Activated CD4-positive, CD25-positive, alpha-beta regulatory T cell (primary cell): ENCODE measurements at places on chromosomes 6 and 20.

DNA sequence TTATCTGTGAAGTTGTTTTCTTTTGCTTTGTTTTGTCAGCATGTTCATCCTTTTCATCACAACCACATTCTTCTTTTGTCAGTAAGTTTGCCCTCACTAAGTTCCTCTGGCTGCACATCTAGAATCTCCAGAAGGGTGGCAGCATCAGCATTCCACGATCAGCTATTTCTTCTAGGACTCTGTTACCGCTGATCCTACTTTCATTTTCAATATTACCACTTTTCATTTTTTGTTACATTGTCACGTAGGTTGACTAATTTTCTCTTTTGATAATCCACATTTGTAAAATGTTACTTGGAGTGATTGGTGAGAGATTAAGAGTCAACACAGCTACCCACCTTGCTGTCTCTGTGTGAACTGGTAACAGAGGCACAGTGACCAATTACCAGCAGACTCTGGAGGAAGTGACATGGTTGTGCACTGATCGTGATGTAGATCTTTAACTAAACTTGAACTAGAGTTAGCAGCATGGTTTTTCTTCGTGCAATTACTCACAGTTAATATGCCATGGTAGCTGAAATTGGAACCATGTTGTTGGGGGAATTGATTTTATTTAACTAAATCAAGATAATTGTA is 307.9 kb upstream of the SLC35B3 start:
- no peak for DNase-seq

DNA sequence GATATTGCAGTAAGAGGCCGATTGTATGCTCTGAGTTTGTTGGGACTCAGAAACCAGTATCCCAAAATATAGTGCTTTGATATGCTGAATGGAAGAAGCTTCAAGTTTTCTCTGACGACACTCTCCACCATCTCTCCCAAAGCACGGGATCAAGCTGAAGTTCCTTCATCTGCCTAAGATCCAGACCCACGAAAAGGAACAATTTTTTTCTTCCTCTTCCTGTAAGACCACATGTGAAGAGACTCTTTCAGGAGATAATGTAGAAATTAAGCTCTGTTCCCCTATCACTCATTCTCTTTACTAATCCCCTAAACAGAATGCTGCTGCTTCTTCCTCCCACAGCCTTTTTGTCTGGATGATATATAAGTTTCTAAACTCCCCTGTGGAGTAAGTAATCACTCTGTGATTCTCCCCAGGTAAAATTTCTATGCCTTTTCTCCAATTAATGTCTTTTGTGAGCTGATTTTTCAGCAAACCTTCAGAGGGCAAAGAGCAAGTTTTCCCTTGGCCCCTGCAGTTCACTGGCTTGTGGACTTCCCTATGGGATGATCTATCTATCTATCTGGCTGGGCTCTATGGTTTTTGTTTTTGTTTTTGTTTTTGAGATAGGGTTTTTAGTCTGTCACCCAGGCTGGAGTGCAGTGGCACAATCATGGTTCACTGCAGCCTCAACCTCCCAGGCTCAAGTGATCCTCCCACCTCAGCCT is 13.5 kb upstream of the PNRC1 start:
- no peak for DNase-seq

DNA sequence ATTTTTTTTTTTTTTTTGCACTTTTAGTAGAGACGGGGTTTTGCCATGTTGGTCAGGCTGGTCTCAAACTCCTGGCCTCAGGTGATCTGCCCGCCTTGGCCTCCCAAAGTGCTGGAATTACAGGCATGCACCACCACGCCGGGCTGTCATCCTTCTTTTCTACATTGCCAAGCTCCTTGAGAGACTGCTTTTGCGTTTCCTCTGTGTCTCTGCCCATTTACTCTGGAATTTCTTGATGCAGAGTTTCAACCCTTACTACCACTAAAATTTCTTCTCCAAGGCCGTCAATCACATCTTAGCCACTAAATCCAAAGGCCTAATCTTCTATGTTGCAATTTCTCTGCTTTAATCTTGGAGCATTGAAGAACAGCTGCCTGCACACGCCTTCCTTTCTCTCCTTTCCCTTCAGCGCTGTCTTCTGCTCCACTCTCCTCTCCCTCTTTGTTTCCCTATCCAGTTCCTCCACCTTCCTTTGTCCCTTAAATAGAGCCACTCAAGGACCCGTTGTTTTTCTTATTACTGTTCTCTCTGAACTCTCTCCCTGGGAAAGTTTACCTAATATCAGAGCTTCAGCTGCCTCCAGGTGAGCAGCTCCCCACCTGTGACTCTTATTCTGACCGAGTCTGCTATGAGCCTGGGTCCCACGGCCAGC is 98.8 kb downstream of the SLC35B3 start:
- DNase-seq, result no peak

DNA sequence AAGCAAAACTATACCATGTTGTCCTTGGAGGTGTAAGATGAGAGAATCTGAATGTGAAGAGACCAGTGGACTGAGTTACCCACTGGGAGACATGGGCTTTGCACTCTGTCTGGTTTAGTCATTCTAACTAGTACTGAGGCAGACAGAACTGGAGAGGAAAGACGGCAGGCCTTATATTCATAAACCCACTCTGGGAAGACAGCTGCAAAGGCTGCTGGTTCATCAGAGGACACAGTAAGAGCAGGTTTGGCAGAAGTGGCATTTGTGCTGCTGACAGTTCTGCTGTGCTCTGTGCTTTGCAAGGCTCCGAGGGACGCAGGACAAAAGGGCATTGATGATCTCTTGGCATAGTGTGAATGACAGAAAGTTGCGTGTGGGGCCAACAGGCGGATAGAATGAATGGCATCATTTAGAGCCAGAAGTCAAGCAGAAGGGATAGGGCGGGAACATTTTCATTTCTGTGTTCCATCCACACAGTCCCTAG is 142.3 kb upstream of the TENT5A start:
- DNase-seq, result no peak

- DNase-seq, result no peak
Measured at GRCh38 chr6:110430236-110430635, 14.9 kb upstream of the DDO start.

DNA sequence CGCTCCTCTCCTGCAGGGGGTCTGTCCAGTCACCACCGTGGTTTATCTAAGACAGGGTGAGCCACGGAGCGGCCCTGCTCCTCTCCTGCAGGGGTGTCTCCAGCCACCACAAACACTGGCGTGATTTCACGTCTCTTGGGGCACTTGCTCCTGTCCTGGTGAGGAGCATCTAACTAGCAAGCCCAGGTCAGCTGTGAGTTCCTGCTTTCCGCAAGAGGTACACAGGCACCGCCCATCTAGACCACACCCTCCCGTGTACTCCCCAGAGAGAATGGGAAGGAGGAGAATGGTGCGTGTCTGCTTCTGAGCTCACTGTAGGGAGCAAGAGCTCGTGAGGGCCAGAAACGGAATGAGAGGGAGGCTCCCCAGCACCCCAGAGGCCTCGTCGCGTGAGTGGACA is 40.7 kb downstream of the DACT2 start:
- no peak for DNase-seq

DNA sequence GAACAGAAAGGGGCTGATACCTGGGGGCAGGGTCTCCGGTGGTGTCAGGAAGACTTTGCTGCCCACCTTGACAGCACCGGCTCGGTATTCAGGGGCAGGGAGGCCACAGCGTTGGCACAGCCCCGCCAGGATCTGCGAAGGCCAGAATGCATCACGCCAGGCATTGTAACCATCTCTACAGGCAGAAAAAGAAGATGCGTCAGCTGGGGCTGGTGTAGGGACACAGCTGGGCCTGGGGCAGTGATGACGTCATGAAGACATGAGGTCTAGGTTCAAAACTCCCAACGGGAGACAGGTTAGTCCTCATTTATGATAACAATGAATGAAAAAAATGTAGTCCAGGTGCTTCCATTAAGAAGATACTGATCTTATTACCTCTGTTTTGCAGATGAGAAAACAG is 22.0 kb downstream of the ERGIC3 start:
- DNase-seq, result no peak

- no peak for DNase-seq
Measured at GRCh38 chr20:63815615-63816253, 15.3 kb downstream of the ZBTB46 start.

- DNase-seq, result no peak
Measured at GRCh38 chr6:55668591-55668990, 89.6 kb upstream of the HMGCLL1 start.

- no peak for DNase-seq
Measured at GRCh38 chr6:52551483-52552277, 25.2 kb downstream of the TRAM2 start.

DNA sequence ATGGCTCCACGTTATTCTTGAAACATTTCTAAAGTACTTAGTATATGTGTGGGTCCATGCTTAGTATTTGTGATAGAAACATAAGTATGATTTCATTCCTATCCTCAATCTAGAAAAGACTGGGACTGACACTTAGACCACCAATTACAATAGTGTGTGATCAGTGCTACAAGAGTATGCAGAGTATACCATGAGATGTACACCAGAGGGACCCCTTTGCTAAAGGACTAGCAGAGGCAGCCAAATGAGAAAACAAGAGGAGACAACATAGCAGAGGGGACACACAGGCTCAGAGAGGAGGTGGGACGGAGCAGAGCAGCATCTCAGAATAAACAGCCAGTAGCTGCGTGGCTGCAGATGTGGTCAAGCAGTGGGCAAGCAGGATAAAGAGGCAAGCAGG is 21.0 kb downstream of the RMND1 start:
- DNase-seq, result no peak

- no peak for DNase-seq
Measured at GRCh38 chr6:143694560-143694959, 16.8 kb downstream of the PHACTR2 start.

GRCh38 chr20:33910529-33911327 is 83.0 kb upstream of the RALY start:
- DNase-seq, result no peak

- no peak for DNase-seq
Measured at GRCh38 chr6:65700561-65700960, 6.5 kb downstream of the EYS start.

- no peak for DNase-seq
Measured at GRCh38 chr6:134117409-134117808, 65.0 kb upstream of the SLC2A12 start.

DNA sequence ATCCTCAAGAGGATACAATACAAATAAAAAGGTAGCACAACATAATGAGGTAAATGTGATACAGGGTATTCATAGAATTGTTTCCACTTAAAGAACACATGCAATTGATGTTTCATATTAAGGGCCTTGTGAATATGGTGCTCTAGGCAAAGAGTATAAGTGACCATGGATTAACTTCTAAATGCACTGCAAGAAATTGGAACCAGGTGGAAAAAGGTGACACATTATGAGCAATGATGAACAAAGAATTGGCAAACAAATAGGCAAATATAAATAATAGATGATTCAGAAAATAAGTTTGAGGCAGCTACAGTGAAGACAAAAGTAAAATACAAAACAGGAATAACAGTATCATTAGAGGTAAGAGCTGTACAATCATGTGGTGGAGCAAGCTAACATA is 192.0 kb downstream of the GRIK2 start:
- no peak for DNase-seq

DNA sequence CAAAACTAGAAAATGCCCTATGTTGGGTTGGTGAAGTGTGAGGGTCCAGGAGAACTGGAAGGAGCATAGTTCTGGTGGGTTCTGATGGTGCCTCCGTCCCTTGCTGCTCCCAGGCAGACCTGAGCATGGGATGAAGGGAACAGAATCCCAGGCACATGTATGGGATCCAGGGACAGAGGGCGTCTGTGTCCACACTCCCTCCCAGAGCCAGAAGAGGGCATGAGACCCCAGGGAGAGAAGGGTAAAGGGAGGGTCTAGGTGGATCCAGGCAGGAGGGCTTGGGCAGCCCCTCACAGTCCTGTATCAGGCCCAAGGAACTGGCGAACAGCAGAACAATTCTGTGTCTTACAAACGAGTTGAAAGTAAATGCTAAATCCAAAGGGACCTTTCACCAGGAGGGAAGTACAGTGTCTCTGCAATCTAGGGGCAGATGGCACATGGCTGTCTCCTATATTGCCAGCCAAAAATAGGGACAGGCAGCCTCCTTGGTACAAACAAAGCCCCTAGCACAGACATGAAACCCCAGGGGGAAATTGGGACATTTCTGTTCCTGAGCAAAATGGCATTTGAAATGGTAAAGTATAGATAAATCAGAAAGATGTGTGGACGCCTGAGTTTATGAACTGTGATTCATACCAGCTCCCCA is 2.5 kb upstream of the BPIFA1 start:
- DNase-seq, result no peak

DNA sequence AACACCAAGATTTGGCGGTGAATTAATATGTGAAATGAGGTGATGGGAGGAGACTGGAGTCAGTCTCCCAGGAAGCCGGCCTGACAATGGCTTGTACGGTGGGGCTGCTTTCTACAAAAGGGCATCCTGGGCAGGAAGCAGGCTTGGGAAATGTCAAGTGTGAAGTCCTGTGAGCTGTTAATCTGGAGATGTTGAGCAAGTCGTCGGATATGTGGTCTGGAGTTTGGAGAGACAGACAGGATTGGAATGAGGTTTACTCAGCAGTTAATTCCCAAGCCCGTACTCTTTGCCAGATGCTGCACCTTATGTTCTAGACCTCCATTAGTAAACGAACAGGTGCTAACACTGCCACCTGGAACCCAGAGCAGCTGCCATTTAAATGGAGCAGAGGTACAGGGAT is 107.7 kb upstream of the FOXC1 start:
- DNase-seq, result no peak

GRCh38 chr6:96547654-96548053 is 15.3 kb upstream of the FHL5 start:
- DNase-seq, result no peak

DNA sequence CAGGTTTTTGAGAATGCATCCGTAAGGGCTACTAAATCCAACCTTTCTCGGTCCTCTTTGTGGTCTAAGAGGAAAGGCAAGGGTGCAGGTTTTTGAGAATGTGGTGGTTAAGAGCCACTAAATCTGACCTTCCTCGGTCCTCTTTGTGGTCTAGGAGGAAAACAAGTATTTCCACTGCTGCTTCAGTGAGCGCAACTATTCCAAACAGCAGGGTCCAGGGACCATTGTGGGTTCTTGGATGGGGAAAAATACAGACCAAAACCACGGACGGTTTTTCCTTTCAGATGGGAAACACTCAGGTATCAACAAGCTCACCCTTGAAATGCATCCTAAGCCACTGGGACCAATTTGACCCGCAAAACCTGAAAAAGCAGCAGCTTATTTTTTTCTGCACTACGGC is 21.9 kb downstream of the BTBD9 start:
- no peak for DNase-seq

- no peak for DNase-seq
Measured at GRCh38 chr20:31966991-31967655, 828 bp upstream of the XKR7 start.

GRCh38 chr6:29941471-29941870 is 861 bp upstream of the HLA-A start:
- DNase-seq, result no peak

GRCh38 chr6:3532296-3532916 is 75.6 kb upstream of the SLC22A23 start:
- DNase-seq, result no peak

GRCh38 chr20:42043921-42044320 is 425.7 kb upstream of the CHD6 start:
- DNase-seq, result no peak

GRCh38 chr6:46333481-46333880 is 157.8 kb downstream of the RCAN2 start:
- DNase-seq, result no peak
